ENCODE measurements at places on chromosomes 3 and 15. TPM values are rescaled to one million over a fixed set of nuclear protein-coding genes. Genes with fewer than 3 reads are reported as not detected.

EBLN2 gene
- total RNA-seq = 6.9 TPM

CEMIP gene
- 0.07 TPM for total RNA-seq

DNA sequence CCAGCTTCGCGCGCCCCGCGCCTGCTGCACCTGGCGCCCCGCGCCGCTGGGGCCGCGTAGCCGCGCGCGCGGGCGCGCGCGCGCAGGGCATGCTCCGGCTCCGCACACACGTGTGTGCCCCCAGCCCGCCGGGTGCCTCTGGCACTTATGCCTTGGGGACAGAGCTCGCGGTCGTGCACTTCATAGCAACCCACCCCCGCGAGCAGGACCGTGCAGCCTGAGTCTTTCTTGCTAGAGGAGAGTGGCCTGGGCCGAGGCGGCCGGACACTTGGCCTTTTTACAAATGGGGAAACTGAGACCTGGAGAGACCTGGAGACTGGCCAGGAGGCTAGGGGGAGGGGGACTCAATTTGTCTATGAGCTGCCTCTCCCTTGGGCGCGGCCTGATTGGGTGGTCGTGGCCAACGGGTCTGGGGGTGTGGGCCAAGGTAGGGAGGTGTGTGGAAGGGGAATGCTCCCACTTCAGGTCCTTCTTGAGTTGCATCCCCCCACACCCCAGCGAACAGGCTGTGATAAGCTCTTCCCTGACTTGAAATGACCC is 562 bp downstream of the NBEAL2 start:
- H3K4me3 ChIP-seq = peak overlapping the region; percentile 92
- peaks cover 42% of the 10 kb centered on the region for H3K4me1 ChIP-seq
- H3K36me3 ChIP-seq = no peaks in the 10 kb centered on the region
- DNase-seq = no peak
- no peaks in the 10 kb centered on the region for H3K27me3 ChIP-seq

DNA sequence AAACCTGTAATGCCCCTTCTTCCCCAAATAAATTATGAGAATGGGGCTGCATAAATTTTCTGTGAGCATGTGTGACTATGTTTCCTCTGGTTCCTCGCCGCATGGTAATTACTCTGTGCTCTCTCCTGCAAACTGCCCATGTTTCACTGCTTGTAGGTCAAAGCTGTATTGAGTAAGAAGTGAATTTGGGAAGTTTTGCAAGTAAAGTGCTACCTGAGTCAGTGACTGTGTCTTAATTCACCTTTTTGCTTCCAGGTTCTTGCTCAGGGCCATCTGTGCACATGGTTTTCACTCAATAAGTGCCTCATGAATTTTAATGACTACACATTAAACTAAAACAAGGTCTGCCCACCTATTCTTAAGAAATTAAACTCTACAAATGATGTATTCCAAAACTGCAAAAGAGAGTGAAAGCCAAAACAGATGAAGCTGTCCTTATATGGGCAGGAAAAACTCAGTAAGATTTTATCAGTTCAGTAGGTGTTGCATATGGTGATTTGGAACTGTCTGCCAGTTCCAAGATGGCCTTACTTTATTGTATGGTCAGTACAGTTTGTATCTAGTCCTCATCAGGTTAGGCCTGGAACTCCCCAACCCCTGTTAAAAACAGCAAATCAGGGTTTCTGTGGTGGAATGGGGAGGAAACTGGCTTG is 100.0 kb downstream of the LPP start:
- no peaks in the 10 kb centered on the region for H3K36me3 ChIP-seq
- no peak for DNase-seq
- H3K27ac ChIP-seq = no peak overlapping the region
- H3K4me3 ChIP-seq = no peak overlapping the region
- no peaks in the 10 kb centered on the region for H3K27me3 ChIP-seq

DNA sequence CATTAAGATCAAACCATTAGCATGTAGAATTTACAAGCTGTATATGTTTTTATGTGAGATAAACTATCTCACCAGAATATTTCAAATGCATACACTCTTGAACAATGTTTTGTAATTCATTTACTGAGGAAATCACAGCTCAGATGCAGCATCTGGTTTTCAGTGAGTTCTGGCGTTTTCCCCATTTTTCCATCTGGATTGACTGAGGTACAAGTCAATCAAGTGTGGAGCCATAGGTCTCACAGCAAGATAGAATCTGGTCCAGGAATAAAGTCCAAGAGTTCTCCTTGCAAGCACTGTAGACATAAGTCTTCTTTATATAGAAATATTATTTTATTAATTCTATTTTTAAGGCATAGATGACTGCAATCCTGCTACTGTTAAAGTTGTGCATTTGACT is 219.3 kb downstream of the ZBBX start:
- no peak overlapping the region for H3K27ac ChIP-seq
- no peaks in the 10 kb centered on the region for H3K36me3 ChIP-seq
- no peaks in the 10 kb centered on the region for H3K27me3 ChIP-seq

RAB6B gene
- total RNA-seq = 3.2 TPM

- DNase-seq = no peak
- H3K4me1 ChIP-seq = no peaks in the 10 kb centered on the region
- H3K36me3 ChIP-seq = no peaks in the 10 kb centered on the region
- H3K4me3 ChIP-seq = no peak overlapping the region
Observed at GRCh38 chr3:193560870-193561269, 6.2 kb upstream of the ATP13A4 start.

GRCh38 chr3:134929976-134930375 is 134.9 kb downstream of the EPHB1 start:
- no peak for DNase-seq
- H3K4me1 ChIP-seq = no peaks in the 10 kb centered on the region
- no peaks in the 10 kb centered on the region for H3K27me3 ChIP-seq
- no peak overlapping the region for H3K4me3 ChIP-seq

All from Caco-2 (cell line).